ENCODE measurements at places on chromosomes 1 and 21.

- no peak for DNase-seq
These were observed 131.3 kb downstream of the NTPCR start for GRCh38 chr1:233081735-233082134.

DNA sequence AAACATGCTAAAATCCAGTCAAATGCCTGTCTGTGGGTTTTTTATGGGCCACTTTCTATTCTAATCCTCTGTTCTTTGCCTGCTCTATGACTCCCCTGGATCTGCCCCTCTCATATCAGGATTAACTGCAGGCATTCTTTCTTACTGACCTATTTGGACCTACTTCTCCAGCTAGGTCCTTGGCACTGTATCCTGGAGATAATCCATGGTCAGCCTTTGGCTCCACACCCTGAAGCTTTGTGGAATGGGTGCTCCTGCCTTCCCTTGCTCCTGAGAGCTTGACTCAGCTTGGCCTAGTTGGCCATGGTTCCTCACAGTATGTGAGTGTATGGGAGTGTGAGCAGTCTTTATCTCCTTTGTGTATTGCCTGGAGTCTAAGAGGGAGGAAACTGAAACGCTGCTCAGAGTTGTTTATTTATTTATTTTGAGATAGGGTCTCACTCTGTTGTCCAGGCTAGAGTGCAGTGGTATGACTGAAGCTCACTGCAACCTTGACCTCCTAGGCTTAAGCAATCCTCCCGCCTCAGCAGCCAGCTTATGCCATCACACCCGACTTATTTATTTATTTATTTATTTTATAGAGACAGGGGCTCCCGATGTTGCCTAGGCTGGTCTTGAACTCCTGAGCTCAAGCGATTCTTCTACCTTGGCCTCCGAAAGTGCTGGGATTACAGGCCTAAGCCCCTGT lies 28.7 kb upstream of the CDC14A start:
- DNase-seq: no peak

DNA sequence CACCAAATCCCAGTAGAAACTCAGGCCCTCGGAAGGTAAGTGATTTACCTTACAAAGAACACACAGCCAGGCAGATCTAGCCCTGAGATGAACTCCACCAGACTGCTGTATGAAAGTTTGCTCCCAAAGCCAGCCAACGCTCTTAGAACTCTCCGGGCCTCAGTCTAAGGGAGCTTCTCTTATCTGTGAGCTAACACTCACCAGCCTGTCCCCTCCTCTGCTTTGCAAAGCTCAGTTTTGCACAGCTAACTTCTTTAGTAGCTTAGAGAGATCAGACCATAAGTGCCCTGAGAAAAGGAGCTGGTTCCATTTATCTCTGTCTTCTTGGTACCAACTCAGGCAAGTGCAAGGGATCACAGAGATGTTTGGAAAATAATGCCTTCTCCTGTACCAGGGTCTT lies 195.8 kb upstream of the JUN start:
- DNase-seq: no peak

GRCh38 chr21:32137266-32137665 lies 141.6 kb downstream of the MIS18A start:
- peak; percentile 15 for DNase-seq

DNA sequence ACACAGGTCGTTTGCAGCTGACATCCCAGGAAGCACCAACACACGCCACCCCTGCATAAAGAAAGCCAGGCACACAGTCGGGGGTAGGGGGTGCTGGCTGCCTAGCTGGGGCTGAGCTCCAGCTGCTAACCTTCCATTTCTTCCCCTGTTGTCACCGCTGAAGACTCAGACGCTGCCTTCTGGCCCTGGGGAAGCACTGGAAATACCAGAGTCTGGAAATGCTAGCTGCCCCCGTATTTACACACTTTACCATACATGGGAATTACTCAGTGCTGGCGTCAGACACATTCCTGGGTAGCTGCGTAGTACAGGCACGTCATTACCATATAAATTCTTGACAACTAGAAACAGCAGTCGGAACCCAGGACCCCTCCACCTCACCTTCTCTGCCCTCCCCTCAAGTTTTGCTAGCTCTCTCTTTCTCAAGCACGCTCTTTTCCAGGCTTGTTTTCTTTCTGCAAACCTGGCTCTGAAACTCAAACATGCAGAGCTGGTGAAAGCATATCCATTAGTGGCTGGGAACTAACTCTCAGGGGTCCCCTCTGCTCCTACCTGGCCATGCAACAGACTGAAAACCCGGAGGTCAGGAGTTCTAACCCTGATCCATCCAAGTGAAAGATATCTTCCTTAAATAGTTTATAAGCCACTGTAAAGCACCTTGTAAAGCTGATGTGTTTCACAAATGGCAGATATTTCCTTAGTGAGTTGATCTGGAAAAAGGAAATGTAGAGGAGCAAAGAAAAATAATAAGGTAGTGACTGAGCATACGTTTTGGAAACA lies 3.3 kb downstream of the CSRP1 start:
- peak; percentile 92 for DNase-seq

GRCh38 chr1:14871218-14871970 lies 272.9 kb downstream of the KAZN start:
- DNase-seq: no peak

- no peak for DNase-seq
These were observed 17.6 kb downstream of the CDC42BPA start for GRCh38 chr1:227300682-227301081.

DNA sequence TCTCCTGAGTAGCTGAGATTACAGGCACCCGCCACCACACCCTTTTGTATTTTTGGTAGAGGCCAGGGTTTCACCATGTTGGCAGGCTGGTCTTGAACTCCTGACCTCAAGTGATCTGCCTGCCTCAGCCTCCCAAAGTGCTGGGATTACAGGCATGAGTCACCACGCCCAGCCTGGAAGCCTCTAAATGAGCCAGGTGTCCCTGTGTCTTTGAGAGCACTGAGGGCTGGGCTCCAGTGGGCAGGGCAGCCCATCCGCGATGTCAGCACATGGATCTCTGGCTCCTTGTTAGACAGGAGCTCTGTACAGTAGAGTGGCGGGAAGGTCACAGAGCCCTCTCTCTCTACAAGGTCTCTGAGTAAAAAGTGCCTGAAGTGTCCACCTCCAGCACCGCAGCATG lies 124.3 kb downstream of the PGBD5 start:
- DNase-seq: no peak

All from kidney capillary endothelial cell (primary cell).